Breast epithelium (tissue), 4 donors: ENCODE measurements at places on chromosomes 11 and 22. TPM values are rescaled to one million over a fixed set of nuclear protein-coding genes. Genes with fewer than 3 reads are reported as not detected.

DNA sequence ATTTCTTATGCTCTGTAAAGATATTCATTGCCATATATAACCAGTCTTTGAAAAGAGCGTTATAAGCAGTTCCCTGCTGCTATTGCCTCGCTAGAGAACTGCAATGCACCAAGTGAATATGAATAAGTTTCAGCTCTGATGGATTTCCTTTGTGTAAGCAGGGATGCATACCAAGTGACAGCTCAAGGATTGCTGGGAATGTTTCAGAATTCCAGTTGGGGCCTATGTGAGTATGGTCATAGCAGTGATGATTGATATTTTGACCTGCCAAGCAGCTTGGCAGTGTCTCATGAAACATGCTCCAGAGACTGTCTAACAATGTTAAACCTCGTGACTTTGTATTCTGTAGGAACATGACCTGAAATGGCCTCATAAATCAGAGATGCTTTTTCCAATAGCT lies 312.6 kb downstream of the C11orf87 start:
- H3K27ac ChIP-seq, result no peak overlapping the region
- no peaks in the 10 kb centered on the region for H3K27me3 ChIP-seq
- no peaks in the 10 kb centered on the region for H3K4me1 ChIP-seq
- H3K36me3 ChIP-seq, result no peaks in the 10 kb centered on the region
- DNase-seq, result no peak
- H3K4me3 ChIP-seq, result no peak overlapping the region

GRCh38 chr11:70365544-70365927 lies 32.8 kb upstream of the CTTN start:
- no peaks in the 10 kb centered on the region for H3K27me3 ChIP-seq
- peaks cover 12% of the 10 kb centered on the region for H3K36me3 ChIP-seq
- peak; percentile 2 for DNase-seq
- no peak overlapping the region for H3K4me3 ChIP-seq

DNA sequence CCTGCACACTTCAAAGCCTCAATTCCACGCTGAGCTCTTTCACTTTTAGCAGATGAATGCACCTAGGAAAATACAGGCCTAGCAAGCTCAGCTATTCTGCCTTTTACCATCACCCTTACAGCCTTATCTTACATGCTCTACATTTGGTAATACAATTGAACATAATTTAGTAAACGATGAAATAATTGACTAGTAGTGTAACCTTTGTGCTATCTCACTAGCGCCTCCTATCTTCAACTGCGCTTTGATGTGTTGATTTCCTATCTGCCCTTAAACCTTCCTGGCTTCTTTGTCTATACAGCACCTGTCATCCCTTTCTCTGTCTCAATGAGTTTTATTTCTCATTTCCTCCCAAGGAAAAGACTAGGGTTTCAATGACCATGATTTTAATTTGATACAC lies 149.7 kb downstream of the LRRC4C start:
- no peaks in the 10 kb centered on the region for H3K27me3 ChIP-seq
- DNase-seq, result no peak
- H3K4me1 ChIP-seq, result no peaks in the 10 kb centered on the region

GRCh38 chr11:48050304-48050703 lies 69.9 kb downstream of the PTPRJ start:
- peak overlapping the region; percentile 66 for H3K27ac ChIP-seq
- DNase-seq, result no peak
- no peaks in the 10 kb centered on the region for H3K36me3 ChIP-seq
- no peaks in the 10 kb centered on the region for H3K4me1 ChIP-seq
- H3K4me3 ChIP-seq, result no peak overlapping the region

Gene KCNQ1OT1
- 5.3 TPM for total RNA-seq

DNA sequence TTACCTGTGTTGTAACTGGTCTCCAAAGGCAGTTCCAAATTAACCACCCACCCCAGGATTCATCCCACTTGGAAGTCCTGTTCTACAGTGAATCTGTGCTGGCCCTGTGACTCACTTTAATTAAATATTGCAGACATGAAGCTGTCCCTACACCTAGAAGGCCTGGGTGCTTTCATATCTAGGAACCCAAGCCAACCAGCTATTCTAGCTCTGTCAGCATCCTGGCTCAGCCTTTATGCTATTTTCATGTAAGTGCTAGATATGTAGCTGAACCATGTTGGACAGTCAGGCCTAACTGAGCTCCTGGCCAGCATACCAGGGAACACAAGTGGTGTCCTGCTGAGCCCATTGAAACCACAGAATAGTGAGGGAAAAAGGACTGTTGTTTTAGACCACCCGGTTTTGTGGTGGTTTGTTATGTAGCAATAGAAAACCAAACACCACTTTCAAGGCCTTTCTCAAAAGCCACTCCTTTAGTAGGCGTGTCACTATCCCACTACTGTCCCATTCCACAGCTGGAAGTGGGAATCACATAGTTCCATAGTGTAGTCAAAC lies 30.3 kb downstream of the CNTF start:
- H3K4me1 ChIP-seq, result no peaks in the 10 kb centered on the region
- H3K27me3 ChIP-seq, result no peaks in the 10 kb centered on the region
- no peak overlapping the region for H3K4me3 ChIP-seq
- no peaks in the 10 kb centered on the region for H3K36me3 ChIP-seq

DNA sequence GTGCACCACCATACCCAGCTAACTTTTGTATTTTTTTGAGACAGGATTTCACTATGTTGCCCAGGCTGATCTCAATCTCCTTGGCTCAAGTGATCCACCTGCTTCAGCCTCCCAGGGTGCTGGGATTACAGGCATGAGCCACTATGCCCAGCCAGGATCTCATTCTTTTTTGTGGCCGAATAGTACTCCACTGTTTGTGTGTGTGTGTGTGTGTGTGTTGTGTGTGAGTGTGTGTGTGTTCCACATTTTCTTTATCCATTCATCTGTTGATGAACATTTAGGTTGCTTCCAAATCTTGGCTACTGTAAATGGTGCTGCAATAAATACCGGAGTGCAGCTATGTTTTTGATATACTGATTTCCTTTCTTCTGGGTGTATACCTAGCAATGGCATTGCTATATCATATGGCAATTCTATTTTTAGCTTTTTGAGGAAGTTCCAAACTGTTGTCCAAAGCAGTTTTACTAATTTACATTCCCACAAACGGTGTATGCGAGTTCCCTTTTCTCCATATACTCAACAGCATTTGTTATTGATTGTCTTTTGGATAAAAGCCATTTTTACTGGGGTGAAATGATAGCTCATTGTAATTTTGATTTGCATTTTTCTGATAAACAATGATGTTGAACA lies 105.4 kb downstream of the TTC28 start:
- no peaks in the 10 kb centered on the region for H3K4me1 ChIP-seq
- no peak overlapping the region for H3K4me3 ChIP-seq
- no peaks in the 10 kb centered on the region for H3K36me3 ChIP-seq
- H3K27me3 ChIP-seq, result no peaks in the 10 kb centered on the region
- DNase-seq, result no peak
- no peak overlapping the region for H3K27ac ChIP-seq

DNA sequence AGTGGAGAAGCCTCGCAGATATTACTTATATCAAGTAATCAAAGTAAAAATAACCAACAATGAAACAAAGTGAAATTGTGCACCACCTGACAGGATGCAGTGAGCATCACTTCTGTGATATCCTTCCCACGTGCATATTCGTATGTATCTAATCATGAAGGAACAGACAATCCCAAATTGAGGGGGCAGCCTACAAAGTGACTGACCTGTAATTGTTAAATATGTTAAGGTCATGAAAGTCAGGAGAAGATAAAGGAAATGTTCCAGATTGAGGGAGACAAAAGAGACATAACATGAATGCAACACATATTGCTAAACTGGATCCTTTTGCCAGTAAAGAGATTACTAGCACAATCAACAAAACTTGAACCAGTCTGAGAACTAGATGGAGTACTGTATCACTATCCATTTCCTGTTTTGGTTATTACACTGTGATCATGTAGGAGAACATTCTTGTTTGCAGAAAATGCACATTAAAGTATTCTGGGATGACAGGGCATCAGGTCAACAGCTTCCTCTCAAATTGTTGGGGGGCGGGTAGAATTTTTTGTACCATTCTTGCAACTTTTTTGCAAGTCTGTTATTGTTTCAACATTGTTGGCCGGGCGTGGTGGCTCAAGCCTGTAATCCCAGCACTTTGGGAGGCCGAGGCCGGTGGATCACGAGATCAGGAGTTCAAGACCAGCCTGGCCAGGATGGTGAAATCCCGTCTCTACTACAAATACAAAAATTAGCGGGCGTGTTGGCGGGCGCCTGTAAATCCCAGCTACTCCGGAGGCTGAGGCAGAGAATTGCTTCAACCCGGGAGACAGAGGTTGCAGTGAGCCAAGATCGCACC lies 2.0 kb downstream of the SBF2 start:
- no peaks in the 10 kb centered on the region for H3K36me3 ChIP-seq
- no peaks in the 10 kb centered on the region for H3K4me1 ChIP-seq
- no peak overlapping the region for H3K27ac ChIP-seq

DNA sequence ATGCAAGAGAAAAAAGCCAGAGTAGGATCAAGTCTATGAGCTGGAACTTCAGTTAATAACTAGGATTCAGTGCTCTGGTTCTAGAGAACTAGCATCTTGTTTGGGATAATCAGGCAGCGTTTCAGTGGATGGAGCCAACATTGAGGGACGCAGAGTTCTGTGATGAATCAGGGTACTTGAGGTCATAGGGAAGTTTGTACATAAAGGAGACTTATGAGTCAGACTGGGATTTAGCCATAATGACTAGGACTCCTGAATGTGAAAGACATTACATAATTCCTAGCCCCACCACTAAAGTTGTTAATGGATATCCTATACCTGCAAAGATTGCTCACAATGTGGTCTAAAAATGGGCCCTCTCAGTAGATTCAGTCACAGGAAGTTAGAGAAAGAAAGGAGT lies 6.8 kb downstream of the SLN start:
- no peak overlapping the region for H3K4me3 ChIP-seq
- DNase-seq, result no peak
- H3K27ac ChIP-seq, result no peak overlapping the region
- H3K27me3 ChIP-seq, result no peaks in the 10 kb centered on the region

DNA sequence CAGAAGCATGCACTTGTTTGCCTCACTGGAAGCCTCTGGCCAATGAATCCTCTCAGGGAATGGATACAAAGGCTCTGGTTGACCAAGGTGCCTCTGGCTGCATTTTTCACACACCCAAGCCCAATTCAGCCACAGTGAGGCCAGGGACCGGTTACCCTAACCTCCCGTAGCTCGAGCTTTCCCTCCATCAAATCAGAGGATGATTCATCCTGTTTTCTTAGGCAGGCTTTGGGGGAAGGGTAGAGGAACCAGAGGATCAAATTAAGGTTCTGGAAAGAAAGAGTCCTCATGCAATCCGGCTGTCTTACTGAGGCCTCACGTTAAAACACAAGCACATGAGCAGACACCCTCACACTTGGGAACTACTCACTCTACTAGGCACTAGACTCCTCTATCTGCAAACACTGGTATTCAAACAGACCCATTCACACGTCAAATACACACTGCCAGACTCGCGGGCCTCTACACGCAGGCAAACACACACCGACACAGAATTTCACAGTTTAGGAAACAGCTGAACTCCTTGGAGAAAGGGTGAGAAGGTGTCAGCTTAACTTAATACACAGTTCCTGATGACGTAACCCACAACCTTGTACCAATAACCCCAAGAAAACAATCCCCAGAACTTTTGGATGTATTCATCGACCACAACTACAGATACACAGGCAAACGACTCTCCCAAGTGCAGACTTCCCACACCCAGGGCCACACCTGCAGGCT lies 12.4 kb downstream of the NRXN2 start:
- no peak overlapping the region for H3K27ac ChIP-seq
- no peaks in the 10 kb centered on the region for H3K36me3 ChIP-seq
- DNase-seq, result no peak
- no peak overlapping the region for H3K4me3 ChIP-seq
- H3K27me3 ChIP-seq, result peaks cover 10% of the 10 kb centered on the region

Gene MRGPRE
- not detected for total RNA-seq

- H3K4me3 ChIP-seq, result no peak overlapping the region
- H3K36me3 ChIP-seq, result no peaks in the 10 kb centered on the region
- H3K4me1 ChIP-seq, result no peaks in the 10 kb centered on the region
- no peak for DNase-seq
Observed at GRCh38 chr11:15483205-15483604, 368.5 kb downstream of the INSC start.

Gene GAL3ST1
- 1.3 TPM for total RNA-seq
